Right lung (tissue), 10 donors: ENCODE measurements at places on chromosomes 4 and X. TPM values are rescaled to one million over a fixed set of nuclear protein-coding genes. Genes with fewer than 3 reads are reported as not detected.

The GAGE12F gene
- not detected for polyA plus RNA-seq

The SSR4 gene
- 177 TPM for polyA plus RNA-seq

The RAB40AL gene
- polyA plus RNA-seq = 0.49 TPM

GRCh38 chr4:158169931-158170690, 2.7 kb downstream of the GASK1B start:
- DNase-seq = no peak

- no peak for DNase-seq
Measured at GRCh38 chr4:79364061-79364460, 38.2 kb upstream of the NAA11 start.

- DNase-seq = no peak
Measured at GRCh38 chrX:46727441-46727840, 31.5 kb downstream of the SLC9A7 start.

GRCh38 chrX:101488796-101489195, 3.5 kb downstream of the ARMCX4 start:
- no peak for DNase-seq

GRCh38 chr4:31998807-31999206, 1278.6 kb downstream of the PCDH7 start:
- no peak for DNase-seq

DNA sequence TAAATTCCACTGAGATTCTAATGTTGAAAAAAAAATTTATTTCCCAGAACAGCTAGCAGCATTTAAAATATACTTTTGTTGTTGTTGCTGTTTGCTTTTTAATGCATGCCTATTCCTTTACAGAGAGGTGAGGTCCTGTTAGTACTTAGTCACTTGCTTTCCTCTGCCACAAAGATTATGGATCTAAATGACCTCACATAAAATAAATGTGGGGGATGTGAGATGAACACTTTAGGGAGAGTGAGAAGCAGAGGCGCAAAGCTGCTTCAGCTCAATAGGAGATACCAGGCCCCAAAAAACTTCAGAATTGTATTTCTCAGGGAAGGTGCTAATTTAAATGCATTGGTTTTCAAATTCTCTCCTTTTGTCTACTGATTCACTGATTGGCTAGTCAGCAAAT, 4.0 kb downstream of the LDB2 start:
- no peak for DNase-seq
